ENCODE measurements at places on chromosomes 11 and 22.

- DNase-seq, result no peak
These were observed 14.5 kb downstream of the HORMAD2 start for GRCh38 chr22:30094804-30095203.

DNA sequence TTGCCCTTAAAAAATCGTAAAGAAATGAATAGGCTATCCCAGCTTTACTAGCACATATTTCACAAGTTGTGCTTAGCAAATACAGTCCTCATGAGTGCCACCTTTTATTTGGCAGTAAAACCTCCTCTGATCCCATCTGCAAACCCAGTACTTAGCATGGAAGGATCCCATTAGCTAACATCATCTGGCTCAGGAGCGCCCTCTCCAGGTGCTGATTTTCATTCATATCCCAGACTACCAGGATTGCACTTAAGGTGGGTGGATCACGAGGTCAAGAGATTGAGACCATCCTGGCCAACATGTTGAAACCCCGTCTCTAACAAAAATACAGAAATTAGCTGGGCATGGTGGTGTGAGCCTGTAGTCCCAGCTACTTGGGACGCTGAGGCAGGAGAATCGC, 76.1 kb upstream of the PAX6 start:
- DNase-seq, result no peak

DNA sequence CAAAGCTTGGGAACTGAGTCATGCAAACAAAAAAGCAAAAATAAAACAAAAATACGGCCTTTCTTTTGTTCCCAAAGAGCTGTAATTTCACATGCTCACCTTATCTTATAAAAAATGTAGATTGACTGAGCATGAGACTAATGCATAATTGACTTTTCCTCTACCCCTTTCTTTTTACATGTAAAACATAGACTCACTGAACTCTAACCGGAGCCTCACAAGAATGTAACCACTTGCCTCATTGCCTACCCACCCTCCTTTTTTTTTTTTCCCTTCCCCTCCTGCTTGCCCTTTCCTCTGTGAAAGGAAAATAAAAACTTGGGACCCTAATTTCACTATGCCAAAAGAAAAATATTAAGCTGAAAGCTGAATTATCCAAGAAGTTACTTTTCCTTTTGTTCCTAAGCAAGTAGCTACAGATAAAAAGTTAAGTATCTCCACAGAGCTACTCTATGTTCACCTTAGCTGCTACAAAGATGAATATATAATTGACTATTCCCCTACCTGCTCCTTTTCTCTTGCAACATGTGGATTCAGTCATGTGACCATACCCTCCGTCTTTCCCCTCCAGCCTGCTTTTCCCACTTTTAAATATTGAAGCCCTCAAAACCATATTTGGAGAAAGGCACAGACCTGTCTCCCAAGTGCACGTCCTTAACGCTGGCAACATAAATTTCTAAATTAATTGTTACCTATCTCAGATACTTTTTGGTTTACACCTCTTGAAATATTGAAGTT, 39.6 kb upstream of the WEE1 start:
- no peak for DNase-seq

GRCh38 chr11:31845331-31845730, 34.2 kb upstream of the PAX6 start:
- DNase-seq, result no peak

DNA sequence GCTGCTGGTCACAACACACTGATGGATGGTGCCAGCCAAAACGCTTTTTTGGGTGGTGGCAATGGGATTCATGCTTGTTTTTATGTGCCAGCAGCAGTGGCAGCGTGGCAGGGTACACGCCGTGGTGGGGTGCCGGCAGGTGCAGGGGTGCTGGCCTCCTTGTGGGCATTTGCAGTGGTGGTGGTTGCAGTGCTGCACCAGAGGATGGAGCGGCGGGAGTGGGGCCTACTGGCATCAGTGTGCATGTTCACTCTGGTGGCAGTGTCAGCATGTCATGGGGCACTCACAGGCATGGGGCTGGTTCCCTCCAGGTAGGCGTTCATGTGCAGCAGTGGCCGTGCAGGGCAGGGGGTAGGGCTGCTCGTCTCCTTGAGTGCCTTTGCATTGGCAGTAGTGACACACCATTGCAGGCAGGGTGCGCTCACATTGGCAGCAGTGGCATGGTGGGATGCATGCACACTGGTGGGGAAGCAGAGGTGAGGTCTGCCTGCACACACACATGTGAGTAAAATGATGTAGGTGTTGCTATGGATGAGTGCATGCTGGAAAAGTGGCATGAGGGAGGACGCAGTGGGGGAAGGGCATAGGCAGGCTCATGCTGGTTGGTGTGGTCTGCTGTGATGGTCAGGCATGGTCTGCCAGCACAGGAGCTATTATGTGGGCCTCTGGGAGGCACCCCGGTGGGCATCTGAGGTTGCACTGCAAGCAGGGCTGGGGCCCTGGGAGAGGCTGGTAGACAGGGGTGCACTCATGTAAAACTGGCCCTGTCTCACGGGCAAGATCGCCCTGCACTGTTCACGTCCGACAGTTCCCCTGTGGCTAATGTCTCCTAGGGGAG, 29.9 kb downstream of the CCDC15 start:
- DNase-seq, result no peak

DNA sequence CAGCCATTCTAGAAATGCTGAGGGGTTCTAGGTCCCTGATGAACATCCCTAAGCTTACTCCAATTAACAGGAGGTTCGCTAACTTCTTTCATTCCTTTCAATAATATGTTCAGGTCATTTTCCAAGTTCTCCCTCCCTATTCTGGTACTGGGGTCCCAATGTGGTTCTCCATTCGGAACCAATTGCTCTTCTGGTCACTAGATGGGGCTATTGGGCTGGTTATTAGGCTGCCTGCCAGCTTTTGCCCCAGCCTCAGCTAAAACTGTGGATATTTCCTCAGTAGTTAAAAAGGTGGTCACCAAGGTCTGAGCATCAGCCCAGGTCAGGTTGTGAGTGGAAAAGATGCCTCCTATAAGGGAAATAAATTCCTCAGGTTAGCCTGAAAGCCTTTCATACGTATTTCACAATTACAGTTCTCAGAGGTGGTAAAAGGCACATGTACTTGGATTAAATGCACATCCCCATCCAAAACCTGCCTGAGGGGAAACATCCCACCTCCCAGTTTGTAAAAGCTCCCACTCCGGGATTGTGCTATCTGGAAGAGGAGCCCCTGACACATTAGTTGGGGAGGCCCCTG, 161.1 kb upstream of the CCDC179 start:
- no peak for DNase-seq

GRCh38 chr22:31091106-31091975, 10.2 kb downstream of the SMTN start:
- no peak for DNase-seq

Data from esophagus squamous epithelium (tissue), 5 donors.